ENCODE measurements at places on chromosomes 1 and 21.

GRCh38 chr1:220886470-220887201, 7.4 kb downstream of the HLX start:
- no peak for DNase-seq

GRCh38 chr1:227314014-227314848, 4.1 kb downstream of the CDC42BPA start:
- no peak for DNase-seq

- no peak for DNase-seq
Observed at GRCh38 chr1:165259236-165259635, 97.3 kb downstream of the LMX1A start.

DNA sequence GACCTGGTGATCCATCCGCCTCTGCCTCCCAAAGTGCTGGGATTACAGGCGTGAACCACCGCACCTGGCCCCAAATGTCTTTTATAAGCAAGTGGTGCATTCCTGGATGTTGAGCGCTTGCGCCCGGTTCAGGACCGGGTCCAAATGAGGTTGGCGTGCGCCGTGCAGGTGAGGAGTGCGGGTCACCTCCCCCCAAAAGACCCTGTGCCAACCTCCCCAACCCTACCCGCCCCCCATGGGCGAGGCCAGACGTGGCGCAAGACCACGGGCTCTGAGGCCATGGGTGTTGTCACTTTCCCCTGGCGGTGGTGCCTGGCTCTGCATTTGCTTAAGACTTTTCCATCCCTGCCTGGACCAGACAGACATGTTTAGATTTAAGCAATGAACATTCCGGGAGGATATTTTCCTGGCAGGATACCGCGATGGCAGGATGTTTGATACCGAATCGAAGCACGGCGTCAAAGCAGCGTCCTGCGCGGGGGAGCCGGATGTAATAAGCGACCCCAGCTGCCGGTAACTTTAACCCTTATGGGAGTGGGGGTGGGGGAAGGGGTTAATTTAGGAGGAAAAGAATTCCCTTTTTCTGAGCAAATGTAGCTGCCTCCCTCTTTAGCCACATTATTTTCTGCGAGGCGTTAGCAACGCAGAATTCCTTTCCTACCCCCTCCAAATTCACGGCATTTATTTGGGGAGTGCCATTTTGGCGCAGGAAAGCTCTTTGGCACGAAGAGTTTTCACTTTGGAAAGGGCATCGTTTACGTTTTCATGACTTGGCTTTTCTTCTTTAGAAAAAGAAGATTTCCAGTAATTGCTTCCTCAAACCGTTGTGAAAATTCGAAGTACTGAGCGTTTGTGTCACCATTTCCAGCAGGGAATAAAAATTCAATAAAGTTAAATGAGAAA, 27.8 kb upstream of the RNF187 start:
- no peak for DNase-seq

GRCh38 chr1:182478238-182478637, 28.3 kb downstream of the RGSL1 start:
- DNase-seq: no peak

- DNase-seq: no peak
Observed at GRCh38 chr21:16072737-16073136, 343.0 kb downstream of the USP25 start.

DNA sequence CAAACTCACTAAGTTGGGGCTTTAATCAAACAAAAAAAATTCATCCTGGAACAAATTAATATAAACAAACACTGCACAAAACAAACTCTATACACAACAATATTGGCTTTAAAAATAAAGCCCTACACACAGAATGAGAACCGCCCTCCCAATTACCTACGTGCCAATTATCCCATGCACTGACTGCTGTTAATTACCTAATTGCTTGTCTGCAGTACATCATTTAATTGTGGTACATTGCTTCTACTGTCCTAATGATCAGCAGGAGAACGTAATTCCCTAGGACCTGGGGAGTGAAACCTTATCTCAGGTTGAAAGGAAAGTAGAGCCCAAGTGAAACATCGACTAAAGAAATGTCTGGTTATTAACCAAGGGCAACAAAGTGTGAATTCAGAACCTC, 364.5 kb downstream of the KCNH1 start:
- no peak for DNase-seq

DNA sequence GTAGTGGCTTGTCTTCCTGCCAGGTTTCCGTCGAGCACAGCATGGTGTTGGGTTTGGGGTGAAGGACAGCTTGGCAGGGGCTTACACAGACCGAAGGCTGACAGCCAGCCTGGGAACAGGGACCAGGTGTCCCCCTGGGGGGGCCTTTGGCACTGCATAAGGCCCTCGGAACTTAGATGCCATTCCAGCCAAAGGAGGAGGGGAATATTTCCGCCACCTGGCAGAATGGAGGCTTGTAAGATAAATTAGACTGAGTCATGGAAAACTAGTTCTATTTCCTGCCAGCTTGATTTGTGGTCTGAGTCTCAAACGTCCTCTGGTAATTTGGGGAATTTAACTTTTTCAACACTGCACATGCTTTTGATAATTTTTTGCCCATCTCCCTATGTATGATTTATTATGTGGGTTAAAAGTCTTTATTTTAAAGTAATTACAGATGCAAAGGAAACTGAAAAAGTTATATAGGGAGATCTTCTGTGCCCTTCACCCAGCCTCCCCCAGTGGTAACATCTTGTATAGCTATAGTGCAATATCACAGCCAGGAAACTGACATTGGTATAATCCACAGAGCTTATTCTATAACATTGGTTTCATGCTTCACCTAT, 11.5 kb upstream of the TMEM51 start:
- DNase-seq: no peak

DNA sequence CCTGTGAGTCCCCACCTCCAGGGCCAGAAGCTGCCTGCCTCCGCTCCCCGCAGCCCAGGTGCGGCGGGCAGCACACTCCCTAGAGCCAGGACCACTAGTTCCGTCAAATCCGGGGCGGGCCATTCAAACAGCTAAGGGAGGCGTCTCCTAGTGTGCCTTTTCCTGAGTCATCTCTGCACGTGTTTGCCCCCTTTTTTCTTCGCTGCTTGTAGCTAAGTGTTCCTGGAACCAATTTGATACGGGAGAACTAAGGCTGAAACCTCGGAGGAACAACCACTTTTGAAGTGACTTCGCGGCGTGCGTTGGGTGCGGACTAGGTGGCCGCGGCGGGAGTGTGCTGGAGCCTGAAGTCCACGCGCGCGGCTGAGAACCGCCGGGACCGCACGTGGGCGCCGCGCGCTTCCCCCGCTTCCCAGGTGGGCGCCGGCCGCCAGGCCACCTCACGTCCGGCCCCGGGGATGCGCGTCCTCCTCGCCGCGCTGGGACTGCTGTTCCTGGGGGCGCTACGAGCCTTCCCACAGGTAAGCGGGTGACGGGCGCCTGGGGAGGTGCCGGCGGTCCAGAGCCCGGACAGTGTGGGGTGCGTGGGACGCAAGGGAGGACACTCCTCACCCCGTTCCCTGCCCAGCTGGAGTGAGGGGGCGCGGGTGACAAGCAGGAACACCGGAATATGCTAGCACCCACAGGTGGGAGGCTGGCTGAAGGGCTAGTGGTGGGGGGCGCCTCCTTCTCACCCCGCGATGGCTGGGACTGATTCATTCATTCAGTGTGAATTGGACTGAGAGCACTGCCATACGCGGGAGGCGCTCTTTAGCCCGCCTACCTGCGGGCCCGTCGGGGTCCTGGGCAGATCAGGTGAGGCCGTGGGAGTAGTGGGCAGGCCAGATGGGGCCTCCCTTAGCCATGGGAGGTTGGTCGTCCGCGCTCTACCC, at the start of gene TNFRSF8:
Gene TNFRSF8, plus strand, starts transcription at position 163 of the 932 bp plus-strand sequence. Its CDS starts 296 bp downstream, at position 459.
- DNase-seq: no peak

DNA sequence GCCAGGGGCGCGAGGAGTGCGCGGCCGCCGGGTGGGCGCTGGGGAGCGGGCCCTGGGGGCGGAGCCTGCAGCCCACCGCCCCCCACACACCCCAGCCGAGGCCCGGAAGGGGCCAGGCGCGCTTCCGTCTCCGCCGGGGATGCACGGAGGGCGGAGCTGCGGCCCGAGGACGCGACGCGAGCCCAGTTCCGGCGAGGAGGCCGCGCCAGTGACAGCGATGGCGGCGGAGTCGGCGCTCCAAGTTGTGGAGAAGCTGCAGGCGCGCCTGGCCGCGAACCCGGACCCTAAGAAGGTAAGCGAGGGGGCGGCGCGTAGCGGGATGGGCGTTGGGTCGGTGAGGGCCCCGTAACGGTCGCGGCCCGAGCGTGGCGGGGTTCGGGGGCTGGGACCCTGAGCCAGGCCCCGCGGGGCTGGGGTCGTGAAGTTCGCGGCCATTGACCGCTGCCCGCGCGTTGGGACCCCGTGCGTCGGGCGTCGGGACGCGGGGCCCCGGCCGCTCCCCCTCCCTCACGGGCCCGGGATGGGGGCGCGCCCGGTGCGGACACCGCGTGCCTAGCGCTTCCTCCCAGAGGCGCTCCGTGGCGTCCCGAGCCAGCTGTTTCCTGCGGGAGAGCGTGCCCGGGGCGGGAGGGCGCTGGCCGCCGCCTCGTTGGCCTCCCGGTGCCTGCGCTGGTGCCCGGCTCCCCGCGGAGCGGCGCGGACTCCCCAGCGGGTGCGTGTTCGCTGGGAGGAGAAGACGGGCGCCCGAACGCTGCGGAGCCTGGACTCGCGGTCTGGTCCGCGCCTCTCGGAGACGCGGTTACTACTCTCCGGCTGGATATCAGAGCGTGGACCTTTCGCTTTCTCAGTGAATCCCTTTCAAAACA, at the start of gene ELOA:
Gene ELOA, plus strand, starts transcription at position 185 of the 866 bp plus-strand sequence. Its CDS starts 33 bp downstream, at position 218.
- DNase-seq: peak; percentile 43

DNA sequence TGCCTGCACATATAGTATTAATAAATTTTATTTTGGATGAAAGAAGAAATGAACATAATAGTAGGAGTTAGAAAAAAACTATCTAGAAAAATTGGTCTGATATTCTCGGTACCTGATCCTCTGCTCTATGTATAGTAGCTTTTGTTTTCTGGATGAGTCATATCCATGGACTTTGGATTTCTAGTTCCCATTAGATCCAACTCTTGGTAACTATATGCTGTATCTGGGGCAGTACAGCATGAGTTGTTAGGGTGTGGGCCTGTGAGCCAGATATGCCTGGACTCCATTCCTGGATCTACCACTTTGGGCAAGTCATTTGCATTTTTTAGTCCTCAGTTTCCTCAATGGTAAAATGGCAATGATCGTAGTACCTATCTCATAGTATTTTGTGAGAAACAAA, 372.2 kb upstream of the PKN2 start:
- DNase-seq: no peak

DNA sequence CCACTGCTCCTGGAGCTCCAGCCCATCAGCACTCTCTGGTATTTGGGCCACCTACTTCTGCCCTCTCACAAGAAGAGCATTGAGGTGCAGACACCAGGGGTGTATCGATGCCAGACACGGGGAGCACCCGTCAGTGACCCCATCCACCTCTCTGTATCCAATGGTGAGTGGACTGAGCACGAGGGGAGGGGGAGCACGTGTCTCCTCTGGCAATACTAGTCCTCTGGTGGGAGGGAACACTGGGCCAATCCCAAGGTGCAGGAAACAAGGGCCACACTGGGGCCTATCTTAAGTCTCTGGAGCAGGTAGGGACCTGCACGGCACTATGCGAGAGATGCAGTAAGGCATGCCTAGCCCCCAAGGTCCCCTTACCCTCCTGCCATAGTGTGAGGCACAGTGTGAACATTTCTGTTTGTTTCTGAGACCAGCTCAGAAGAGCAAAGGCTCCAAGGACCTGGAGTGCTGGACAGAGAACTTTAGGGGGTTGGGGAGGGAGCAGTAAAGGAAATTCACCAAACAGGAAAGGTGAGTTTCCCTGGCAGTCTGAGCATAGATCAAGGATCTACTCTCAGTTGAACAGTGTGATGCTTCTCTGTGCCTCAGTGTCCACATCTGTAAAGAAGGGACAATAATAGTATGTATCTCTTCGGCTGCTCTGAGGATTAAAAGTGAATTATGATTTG, 2.3 kb downstream of the FCRLB start:
- DNase-seq: no peak

DNA sequence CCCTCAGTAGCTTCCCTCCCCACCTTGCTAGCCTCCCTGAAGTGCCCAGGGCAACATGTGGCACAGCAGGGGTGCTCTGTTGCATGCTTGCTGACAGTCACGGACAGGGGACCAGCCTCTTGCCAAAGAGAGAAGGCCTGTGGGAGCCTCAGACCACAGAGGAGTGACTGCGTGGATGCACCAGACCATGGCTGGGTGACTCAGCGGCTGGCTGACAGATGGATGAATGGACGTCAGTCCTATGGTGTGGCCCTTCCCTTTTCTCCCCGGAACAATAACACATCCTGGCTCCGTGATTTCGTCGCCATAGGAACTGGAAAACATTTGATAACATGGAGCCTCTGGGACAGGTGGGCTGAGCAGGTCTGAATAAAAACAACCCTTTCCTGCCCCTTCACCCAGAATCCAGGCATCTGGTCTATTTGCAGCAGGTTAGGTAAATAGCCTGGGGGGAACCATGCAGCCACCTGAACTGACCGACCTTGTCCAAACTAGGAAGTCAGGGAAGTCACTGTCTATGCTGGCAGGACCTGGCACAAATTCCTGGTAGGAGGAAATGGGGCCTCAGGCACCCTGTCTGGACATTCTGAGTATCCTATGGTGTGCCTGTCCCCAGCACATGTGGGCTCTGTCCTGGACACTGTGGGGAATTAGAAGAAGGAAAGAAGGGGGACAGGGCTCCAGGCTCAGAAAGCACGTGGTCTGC, 53.3 kb downstream of the NENF start:
- DNase-seq: no peak

DNA sequence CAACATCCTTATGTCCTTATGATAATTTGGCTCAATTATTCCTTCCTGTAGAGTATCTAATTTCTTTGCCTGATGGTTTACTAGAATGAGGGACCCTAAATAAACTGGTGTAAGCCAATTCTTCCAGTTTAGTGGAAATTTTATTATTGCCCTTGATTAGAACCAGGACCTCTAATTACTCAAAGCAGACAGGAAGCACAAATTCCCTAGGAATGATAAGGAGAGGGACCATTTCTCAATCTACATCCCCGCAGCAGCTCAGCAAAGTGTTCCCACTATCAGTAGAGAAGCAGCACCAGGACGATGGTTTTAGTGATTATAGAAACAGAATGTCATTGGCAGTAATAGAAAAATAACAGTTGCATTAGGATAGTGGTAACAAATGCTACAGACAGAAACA, 97.1 kb downstream of the PLPPR4 start:
- DNase-seq: no peak

All from iPS DF 6.9 (cell line).